Fibroblast of pulmonary artery (primary cell): ENCODE measurements at places on chromosomes 13 and 19.

DNA sequence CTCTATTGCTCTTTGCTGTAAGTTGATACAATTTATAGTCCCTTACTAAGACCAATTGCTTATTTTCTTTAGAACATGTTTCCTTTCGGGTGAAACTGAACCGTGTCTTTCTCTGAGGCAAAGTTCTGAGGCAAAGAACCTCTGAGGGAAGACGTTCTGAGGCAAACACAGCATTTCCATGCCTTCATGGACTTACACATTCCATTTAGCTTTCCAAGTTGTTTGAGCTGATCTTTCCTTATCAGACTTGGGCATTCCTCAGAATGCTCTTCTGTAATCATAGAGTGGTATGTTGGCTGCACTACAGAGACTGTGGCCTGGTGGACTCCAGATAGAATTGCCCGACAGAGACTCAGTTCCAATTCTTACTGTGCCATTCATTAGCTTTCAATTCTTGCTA lies 579.1 kb downstream of the KCTD12 start:
- peak; percentile 70 for DNase-seq

DNA sequence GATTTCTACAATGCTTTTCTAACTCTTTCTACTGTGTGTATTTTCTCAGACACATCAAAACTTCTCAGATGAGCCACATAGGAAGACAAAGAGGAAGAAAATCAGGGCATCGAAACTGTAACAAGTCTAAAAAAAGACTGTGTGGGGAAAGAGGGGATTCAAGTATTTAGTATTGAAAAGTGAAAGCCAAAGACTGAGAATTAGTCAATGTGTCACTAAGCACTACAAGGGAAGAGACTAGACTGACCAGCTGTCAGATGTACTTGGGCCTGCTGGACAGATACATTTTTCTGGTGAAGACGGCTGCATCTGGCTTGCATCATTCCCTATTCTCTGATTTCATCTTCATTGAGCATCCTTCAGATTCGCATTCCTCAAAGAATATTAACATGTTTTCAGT lies 25.4 kb downstream of the COMMD6 start:
- DNase-seq: no peak

DNA sequence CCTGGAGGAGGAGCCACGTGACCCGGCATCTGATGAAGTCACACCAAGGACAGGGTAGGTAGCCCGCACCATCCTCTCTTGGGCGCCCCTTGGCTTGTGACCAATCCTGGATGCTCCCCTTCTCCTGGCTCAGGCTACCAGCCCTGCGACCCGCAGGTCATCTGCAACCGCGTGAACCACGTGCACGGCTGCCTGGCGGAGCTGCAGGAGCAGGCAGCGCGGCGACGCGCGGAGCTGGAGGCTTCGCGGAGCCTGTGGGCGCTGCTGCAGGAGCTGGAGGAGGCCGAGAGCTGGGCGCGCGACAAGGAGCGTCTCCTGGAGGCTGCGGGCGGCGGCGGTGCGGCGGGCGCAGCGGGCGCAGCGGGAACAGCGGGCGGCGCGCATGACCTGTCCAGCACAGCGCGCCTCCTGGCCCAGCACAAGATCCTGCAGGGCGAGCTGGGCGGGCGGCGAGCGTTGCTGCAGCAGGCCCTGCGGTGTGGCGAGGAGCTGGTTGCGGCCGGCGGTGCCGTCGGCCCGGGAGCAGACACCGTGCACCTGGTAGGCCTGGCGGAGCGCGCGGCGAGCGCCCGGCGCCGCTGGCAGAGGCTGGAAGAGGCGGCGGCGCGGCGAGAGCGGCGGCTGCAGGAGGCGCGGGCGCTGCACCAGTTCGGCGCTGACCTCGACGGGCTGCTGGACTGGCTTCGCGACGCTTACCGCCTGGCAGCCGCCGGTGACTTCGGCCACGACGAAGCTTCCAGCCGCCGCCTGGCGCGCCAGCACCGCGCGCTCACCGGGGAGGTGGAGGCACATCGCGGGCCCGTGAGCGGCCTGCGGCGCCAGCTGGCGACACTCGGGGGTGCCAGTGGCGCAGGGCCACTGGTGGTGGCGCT lies 45.9 kb downstream of the SPTBN4 start:
- DNase-seq: peak; percentile 9

GRCh38 chr13:44373247-44373600 lies 400 bp upstream of the SERP2 start:
- DNase-seq: no peak

DNA sequence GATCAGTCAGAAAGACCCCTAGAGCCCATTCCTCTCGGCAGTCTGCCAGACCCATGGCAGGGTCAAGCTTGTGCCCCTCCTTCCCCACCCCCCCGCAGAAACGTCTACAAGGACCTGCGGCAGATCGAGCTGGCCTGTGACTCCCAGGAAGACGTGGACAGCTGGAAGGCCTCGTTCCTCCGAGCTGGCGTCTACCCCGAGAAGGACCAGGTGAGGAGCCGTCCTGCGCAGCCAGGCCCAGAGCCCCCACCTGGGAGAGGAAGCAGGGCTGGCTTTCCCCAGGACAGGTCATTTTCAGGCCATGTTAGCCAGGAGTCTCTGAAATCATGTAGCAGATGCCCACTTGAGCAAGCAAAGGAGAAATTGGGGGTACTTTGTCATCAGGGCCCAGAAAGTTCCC lies 12.3 kb downstream of the TMED1 start:
- DNase-seq: no peak

GRCh38 chr19:1651568-1652291 lies 685 bp downstream of the TCF3 start:
- DNase-seq: peak; percentile 26

- no peak for DNase-seq
These were observed 3.9 kb downstream of the NFIC start for GRCh38 chr19:3370214-3370720.

GRCh38 chr13:21638319-21639282 lies 32.3 kb upstream of the FGF9 start:
- DNase-seq: peak; percentile 43

GRCh38 chr13:44040818-44041100 lies 161.1 kb downstream of the LACC1 start:
- DNase-seq: peak; percentile 26

GRCh38 chr13:43414111-43414510 lies 372.7 kb downstream of the ENOX1 start:
- no peak for DNase-seq

- no peak for DNase-seq
These were observed 3.7 kb upstream of the IRS2 start for GRCh38 chr13:109790086-109790485.

DNA sequence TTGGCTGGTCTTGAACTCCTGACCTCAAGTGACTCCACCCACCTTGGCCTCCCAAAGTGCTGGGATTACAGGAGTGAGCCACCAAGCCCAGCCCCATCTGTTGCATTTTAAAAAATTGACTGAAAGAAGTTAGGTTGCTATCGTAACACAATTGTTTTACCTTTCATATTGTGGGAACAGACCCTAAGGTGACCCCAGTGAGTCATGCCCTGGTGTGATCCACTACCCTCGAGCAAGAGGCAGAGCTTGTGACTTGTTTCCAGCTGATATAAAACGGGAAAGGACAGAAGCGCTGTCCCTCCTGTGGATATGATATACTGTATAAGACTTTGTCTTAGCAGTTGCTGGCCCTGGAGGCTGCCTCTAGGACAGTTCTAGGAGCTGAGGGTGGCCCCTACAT lies 308.6 kb downstream of the HS6ST3 start:
- DNase-seq: no peak

DNA sequence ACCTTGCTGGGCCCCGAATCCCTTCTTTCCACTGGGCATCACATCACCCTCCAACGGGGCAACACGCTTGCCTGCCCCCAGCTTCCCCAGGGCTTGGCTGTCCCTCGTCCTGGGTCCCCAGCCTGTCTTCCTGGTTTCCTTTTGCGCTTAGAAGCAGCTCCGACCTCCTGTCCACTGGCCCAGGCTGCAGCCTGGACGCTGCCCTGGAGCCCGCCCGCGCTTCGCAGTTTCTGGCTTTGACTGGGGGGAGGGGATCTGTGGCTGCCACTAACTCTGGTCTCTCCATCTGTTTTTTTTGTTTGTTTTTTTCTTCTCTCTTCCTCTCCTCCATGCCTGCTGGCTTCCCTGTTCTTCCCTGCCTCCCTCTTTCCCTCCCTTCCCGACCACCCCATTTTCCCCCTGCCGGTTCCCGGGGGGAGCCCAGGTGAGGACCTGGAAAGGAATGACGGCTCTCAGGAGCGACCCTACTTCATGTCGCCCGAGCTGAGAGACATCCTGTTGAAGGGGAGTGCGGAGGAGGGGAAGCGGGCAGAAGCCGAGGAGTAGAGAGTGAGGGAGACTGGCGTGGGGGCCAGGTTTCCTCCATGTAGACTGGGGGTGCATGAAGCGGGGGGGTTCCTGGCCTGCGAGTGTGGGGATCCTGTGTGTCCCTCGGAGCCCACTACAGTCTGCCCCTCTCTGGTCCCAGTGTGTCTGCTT lies 11.5 kb upstream of the ILF3 start:
- no peak for DNase-seq

DNA sequence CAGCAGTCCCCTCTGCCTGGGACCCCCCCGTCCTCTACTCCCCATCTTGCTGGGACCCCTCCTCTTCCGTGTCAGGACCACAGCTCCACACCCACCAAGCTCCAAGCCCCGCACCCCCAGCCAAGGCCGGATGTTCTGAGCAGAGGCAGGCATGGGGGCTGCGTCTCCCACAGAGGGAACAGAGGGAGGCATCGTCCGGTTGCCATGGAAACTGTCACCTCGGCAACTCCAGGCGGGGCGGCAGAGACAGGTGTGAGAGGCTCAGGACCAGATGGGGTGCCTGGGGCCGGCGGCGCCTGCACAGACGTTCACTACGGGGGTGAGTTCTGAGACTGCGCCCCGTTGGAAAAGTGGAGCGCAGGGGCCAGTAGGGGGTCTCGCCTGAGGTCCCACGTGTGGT lies 5.4 kb downstream of the RNU6-9 start:
- no peak for DNase-seq

GRCh38 chr13:95505986-95506385 lies 46.5 kb upstream of the CLDN10 start:
- DNase-seq: no peak

- DNase-seq: no peak
These were observed 39.8 kb downstream of the KCTD12 start for GRCh38 chr13:76846363-76846762.

- DNase-seq: no peak
These were observed 8.5 kb upstream of the ELAVL3 start for GRCh38 chr19:11489378-11489777.

DNA sequence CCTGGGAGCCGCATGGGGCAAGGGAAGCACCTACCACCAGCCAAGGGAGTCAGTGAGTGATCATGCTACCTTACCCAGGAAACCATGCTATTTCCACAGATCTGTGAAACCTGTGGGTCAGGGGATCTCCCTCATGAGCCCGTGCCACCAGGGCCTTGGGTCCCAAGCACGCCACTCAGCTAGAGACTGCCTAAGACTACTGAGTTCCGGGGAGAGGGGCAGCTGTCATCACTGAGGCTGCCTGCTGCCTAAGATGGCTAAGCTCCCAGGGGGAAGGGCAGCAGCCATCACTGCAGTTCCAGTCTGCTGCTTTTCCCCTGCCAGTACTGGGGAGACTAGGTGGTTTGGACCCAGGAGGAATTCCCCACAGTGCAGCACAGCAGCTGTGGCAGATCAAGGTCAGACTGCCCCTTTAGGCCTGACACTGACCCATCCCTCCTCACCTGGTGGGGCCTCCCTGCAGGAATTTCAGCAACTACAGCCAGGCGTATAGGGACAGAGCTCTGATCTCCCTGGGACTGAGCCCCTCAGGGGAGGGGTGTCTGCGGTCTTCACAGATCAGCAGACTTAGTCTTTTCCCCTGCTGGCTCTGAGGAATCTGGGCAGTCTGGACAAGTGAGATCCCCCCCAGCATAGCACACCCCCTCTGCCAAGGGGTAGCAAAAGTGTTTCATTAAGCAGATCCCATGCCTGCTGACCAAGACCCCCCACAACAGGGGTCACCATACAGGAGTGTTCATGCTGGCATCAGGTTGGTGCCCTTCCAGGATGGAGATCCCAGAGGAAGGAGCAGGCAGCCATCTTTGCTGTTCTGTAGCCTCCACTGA lies 26.9 kb downstream of the VSTM2B start:
- no peak for DNase-seq

GRCh38 chr13:89401264-89401675 lies 1730.1 kb downstream of the SLITRK5 start:
- DNase-seq: peak; percentile 93

DNA sequence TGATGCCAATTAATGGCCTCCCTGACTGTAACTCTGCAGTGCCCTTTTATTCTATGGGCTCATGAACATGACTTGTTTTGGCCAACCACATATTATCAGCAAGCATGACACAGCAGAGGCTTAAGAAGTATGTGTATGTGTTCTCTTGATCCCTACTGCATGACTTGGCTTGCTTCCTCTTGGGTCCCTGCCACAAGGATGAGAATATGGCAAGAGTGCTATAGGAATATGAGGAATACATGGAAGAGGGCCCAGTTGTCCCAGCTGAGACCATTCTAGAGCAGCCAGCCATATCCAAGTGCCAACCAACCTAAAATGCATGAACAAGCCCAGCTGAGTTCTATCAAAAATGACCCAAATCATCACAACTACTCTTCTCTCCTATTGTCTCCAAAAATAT lies 576.7 kb upstream of the PCDH9 start:
- no peak for DNase-seq

DNA sequence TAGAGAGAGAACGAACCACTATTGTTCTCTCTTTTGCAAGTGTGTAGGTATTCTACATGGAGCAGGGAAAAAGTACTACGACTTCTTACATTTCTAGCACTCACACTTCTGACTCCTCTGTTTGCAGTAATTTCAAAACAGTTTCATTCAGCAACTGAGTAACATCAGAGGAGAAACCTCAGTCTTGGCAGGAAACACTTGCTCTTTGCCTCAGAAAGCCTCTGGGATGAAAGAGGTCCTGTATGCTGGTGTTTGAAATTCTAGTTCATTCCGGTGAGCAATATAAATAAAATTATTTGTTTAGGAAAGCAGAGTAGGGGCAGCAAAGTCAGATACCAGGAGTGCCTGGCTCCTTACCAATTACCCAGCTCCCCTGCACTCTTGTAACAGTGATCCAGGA lies 595.5 kb downstream of the TBC1D4 start:
- DNase-seq: peak; percentile 34

DNA sequence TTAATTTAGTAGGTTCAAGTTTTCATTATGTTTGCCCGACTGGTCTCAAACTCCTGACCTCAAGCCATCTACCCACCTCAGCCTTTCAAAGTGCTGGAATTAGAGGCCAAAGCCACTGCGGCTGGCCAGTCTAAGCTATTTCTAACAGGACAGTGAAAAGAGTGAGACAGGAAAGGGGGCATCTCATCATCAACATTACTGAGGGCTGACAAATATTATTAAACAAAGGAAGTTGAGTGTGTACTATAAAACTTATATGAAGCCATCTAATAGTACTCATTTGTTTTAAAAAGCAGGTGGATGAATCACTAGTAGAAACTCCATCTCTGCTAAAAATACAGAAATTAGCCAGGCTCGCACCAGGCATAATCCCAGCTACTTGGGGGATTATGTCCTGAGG lies 24.3 kb downstream of the ZNF611 start:
- DNase-seq: no peak

GRCh38 chr19:55644191-55644833 lies 863 bp downstream of the ZNF581 start:
- DNase-seq: no peak

- DNase-seq: no peak
These were observed 9.8 kb downstream of the AP1M1 start for GRCh38 chr19:16207490-16208025.
